ENCODE measurements at places on chromosomes 5 and 9.

GRCh38 chr9:126612326-126612812 is 1.4 kb upstream of the LMX1B start:
- H3K4me1 ChIP-seq: peaks cover 33% of the 10 kb centered on the region
- peaks cover 27% of the 10 kb centered on the region for H3K27me3 ChIP-seq
- H3K4me3 ChIP-seq: no peak overlapping the region
- H3K27ac ChIP-seq: no peak overlapping the region

- H3K4me3 ChIP-seq: no peak overlapping the region
- no peak overlapping the region for H3K27ac ChIP-seq
- no peak for DNase-seq
- H3K27me3 ChIP-seq: no peaks in the 10 kb centered on the region
- H3K36me3 ChIP-seq: no peaks in the 10 kb centered on the region
Observed at GRCh38 chr5:130331332-130331731, 427.1 kb downstream of the CHSY3 start.

DNA sequence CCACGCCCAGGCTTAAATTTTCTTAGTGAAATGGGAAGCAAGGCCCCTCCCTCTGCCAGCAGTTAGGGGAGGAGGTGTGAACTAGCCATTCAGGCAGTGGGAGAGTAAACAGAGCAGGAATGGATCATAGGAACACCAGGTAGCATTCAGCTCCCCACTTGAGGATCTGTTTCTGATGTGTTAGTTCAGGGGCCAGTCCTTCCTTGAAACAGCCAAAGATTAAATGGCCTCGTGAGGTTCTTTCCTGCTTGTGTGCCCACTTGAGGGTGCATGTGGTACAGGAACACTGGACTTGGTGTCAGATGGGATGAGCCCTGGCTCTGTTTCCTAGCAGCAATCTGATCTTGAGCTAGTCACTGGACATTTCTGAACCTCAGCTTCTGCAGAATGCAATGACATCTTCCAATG is 21.2 kb downstream of the FAXDC2 start:
- no peak overlapping the region for H3K4me3 ChIP-seq
- peaks cover 4% of the 10 kb centered on the region for H3K36me3 ChIP-seq
- H3K27ac ChIP-seq: no peak overlapping the region
- H3K4me1 ChIP-seq: peaks cover 5% of the 10 kb centered on the region
- no peaks in the 10 kb centered on the region for H3K27me3 ChIP-seq

DNA sequence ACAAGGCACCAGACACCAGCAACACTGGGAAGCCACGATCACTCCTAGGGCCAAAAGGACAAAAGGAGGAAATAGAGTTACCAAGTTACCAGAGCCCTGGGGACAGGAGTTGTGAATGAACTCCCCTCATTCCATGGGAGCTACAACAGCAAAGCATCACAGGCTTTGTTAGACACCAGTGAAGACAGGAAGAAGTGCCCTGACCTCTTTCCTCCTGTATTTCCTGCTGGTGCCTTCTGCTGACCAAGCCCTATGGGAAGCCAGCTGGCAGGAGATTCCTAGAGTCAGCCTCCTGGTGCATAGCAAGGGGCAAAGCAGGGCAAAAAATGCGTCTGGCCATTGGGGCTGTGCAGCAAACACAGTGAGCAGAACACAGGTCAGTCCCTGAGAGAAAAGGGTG is 374.7 kb downstream of the ZSWIM6 start:
- H3K27ac ChIP-seq: no peak overlapping the region
- H3K4me1 ChIP-seq: no peaks in the 10 kb centered on the region
- H3K27me3 ChIP-seq: no peaks in the 10 kb centered on the region
- no peak for DNase-seq
- no peaks in the 10 kb centered on the region for H3K36me3 ChIP-seq

DNA sequence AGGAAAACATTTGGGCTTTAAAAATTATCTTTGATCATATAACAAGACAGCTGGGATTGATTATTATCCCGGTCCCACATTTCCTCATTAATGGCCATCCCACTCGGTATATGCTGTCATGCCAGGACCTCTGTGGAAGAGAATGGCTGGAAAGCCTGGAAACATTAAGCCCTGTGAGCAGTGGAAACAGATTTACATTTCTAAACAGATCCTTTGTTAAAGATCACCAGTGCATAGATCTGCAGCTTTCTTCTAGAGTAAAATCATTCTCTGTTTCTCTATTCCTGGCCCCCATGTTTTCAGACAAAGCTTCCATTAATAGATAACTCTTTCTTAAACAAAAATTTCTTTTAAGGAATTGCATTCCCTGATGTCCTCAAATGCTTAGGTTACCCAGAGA is 152.2 kb downstream of the CAVIN4 start:
- H3K4me1 ChIP-seq: no peaks in the 10 kb centered on the region
- no peaks in the 10 kb centered on the region for H3K36me3 ChIP-seq
- no peak for DNase-seq
- no peak overlapping the region for H3K27ac ChIP-seq
- no peak overlapping the region for H3K4me3 ChIP-seq

DNA sequence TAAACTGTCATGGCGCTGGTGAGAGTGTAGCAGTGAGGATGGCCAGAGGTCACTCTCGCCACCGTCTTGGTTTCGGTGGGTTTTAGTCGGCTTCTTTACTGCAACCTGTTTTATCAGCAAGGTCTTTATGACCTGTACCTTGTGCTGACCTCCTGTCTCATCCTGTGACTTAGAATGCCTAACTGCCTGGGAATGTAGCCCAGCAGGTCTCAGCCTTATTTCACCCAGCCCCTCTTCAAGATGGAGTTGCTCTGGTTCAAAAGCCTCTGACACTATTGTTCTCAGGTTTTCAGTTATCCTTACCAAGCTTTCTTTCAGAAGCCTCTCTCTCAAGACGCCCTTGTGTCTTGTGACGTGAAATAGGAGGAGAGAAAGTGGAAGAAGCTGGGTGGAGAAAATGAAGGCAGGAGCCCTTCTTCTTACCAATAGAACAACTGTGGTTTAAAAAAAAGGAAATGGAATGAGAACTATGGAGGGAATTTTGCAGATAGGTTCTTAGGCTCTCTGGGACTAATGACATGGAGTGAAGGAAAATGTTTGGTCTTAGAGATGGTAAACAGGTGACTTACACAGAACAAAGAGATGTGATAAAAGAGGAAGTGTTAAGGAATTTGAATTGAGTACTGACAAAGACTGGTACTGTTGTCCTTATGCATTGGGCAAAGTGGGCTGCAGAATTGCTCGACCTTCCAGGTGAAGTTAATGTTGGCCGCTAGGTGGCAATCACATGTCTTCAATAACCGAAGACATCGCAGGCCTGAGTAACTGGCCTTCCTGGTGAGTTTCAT is 133.3 kb upstream of the RAI14 start:
- H3K4me1 ChIP-seq: no peaks in the 10 kb centered on the region
- no peaks in the 10 kb centered on the region for H3K36me3 ChIP-seq
- no peak overlapping the region for H3K27ac ChIP-seq
- H3K4me3 ChIP-seq: no peak overlapping the region
- no peaks in the 10 kb centered on the region for H3K27me3 ChIP-seq

DNA sequence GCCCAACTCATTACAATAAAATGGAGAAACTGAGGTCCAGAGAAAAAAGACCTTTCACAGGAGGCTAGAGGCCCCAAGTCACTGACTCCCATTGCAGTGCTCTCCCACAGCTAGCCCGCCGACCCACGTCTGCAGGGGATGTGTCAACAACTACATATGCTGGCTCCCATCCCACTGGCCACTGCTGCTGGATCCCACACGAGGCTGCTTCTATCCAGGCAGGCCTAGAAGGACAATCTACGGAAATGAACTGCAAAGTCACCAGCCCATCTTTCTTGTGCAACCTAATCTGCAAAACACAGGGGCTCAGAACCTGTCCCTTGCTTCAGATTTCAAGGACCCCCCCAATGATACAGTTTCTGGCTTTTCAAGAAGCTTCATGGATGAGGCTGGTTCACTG is 24.0 kb downstream of the RAPGEF1 start:
- DNase-seq: no peak
- H3K36me3 ChIP-seq: no peaks in the 10 kb centered on the region
- no peak overlapping the region for H3K4me3 ChIP-seq
- H3K27ac ChIP-seq: peak overlapping the region; percentile 88
- H3K4me1 ChIP-seq: peaks cover 69% of the 10 kb centered on the region

DNA sequence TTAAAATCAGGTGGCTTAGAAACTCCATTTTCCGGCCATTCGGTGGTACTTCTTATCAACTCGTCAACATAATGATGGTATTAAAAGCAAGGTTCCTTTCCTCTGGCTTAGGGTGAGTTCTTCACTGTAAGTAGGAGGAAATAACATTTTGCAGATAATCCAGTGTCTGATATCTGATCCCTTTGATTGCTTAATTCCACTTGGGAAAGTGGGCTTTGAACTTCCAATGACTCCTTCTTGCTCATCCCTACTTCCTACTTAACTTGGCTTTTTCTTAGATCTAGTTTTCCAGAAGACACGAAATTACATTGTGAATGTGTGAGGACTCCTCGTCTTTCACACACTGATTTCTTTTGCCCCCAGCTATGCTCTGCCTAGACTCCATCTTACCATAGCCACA is 31.5 kb downstream of the DDX31 start:
- no peak overlapping the region for H3K27ac ChIP-seq
- H3K27me3 ChIP-seq: no peaks in the 10 kb centered on the region
- peaks cover 42% of the 10 kb centered on the region for H3K36me3 ChIP-seq
- no peaks in the 10 kb centered on the region for H3K4me1 ChIP-seq

DNA sequence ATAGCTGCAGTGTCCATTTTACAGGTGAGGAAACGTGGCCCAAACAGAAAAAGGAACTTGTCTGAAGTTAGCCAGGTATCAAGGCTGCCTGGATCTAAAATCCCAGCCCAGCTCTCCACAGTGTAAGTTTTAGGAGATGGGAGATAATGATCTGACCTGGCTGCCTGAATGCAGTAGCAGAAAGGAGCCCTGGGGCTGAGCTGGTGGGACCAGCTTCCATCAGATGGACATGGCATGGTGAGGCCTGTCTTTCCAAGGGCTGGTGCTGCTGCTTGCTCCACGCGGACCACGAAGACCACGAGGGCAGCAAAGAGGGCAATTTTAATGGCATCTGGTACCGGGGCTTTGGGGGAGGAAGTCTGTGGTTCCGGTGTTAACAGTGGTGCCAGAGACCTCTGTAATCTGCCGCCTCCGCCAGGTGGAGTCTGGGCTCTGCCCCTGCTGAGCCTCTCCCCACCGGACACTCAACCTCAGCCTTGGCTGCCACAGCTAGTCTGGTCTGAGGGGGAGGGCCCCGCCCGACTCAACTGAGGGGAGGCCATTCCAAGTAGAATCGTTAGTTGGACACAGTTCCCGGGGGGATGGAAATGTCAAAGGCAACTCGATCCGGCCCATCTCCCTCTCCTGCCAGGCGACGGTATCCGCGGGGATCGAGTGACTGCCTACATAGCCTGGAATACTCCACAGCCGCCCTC is 650 bp downstream of the MYORG start:
- H3K4me3 ChIP-seq: peak overlapping the region; percentile 70
- no peaks in the 10 kb centered on the region for H3K36me3 ChIP-seq
- H3K4me1 ChIP-seq: peaks cover 42% of the 10 kb centered on the region
- H3K27ac ChIP-seq: peak overlapping the region; percentile 78
- no peaks in the 10 kb centered on the region for H3K27me3 ChIP-seq
- peak; percentile 83 for DNase-seq

DNA sequence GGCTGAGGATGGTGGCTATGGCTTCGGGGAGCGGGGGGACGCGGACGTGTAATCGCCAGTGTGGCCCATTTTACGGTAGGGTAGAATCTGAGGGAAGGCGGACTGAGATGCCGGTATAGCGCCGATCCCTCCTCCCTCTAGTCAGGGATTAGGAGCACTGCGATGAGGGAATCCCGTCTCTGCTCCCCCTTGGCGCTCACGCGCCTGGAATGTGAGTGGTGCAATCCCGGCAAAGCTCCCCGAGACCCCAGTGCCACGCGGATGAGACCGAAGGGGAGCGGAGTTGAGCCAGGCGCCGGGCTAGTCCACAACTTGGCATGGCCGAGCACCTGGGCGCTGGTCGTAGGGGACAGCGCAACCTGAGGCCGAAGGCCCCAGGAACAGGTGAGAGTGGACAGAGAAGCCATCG is 2.2 kb downstream of the NPR3 start:
- no peaks in the 10 kb centered on the region for H3K27me3 ChIP-seq
- H3K36me3 ChIP-seq: no peaks in the 10 kb centered on the region
- peaks cover 30% of the 10 kb centered on the region for H3K4me1 ChIP-seq
- no peak for DNase-seq
- H3K27ac ChIP-seq: peak overlapping the region; percentile 45
- H3K4me3 ChIP-seq: peak overlapping the region; percentile 22

- DNase-seq: no peak
- no peaks in the 10 kb centered on the region for H3K27me3 ChIP-seq
- H3K36me3 ChIP-seq: no peaks in the 10 kb centered on the region
- H3K4me1 ChIP-seq: no peaks in the 10 kb centered on the region
- peak overlapping the region; percentile 22 for H3K4me3 ChIP-seq
Observed at GRCh38 chr5:82466986-82467561, 188.9 kb upstream of the RPS23 start.

DNA sequence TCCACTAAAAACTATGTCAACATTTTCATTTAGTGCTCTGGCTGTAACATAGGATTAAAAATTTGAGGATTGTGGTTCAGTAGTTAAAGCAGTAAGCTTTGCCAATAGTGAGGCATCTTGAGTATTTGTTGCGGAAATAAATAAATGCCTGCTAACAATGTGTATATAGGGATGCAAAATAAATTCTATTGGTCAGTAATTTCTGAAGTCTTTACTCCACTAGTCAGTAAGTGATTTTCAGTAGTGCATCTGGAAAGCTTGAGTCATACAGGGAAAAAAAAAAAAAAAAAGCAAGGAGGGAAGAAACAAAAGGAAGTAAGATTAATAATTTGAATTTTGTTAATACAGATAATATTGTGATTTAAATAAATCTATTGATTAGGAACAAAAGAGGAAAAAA is 21.0 kb downstream of the NIPBL start:
- H3K4me1 ChIP-seq: peaks cover 34% of the 10 kb centered on the region
- DNase-seq: no peak
- no peak overlapping the region for H3K27ac ChIP-seq
- H3K27me3 ChIP-seq: no peaks in the 10 kb centered on the region
- H3K4me3 ChIP-seq: no peak overlapping the region
- H3K36me3 ChIP-seq: no peaks in the 10 kb centered on the region

- no peak overlapping the region for H3K4me3 ChIP-seq
- no peaks in the 10 kb centered on the region for H3K4me1 ChIP-seq
- no peak for DNase-seq
- H3K36me3 ChIP-seq: peaks cover 3% of the 10 kb centered on the region
- H3K27ac ChIP-seq: no peak overlapping the region
Observed at GRCh38 chr9:84002344-84002743, 21.7 kb downstream of the RMI1 start.

GRCh38 chr9:93097511-93098201 is 1.6 kb downstream of the CARD19 start:
- H3K27me3 ChIP-seq: no peaks in the 10 kb centered on the region
- DNase-seq: no peak
- peak overlapping the region; percentile 99 for H3K4me3 ChIP-seq

- no peaks in the 10 kb centered on the region for H3K4me1 ChIP-seq
- DNase-seq: no peak
- H3K27me3 ChIP-seq: no peaks in the 10 kb centered on the region
- no peak overlapping the region for H3K4me3 ChIP-seq
Observed at GRCh38 chr9:116208417-116209232, 55.0 kb downstream of the PAPPA start.
